ENCODE measurements at places on chromosomes 7 and 10.

- no peak for DNase-seq
These were observed 6.3 kb downstream of the TMEM243 start for GRCh38 chr7:87213252-87213651.

DNA sequence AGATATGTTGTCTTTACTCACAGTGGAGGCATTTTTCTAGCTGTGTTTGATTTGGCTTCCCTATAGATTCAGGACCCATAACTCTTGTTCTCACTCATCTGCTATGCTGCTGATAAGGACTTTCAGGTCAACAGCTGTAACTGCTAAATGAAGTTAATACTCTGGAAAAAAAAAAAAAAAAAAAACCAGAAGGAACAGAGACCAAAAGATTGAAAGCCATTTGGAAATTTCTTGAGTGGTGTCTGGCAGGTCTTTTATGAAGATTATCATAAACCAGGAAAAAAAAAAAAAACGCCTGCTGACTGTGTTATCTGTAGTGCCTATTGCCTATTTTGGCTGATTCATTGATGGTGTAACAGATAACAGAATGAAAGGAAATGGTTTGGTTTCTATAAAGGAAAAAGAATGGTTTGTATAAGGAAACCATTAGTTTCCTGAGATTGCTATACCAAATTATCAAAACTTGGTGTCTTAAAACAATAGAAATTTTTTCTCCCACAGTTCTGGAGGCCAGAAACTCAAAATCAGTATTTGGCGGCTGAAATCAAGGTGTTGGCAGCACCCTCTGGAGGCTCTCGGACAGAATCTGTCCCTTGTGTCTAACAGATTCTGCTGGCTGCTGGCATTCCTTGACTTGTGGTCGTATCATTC lies 60.5 kb upstream of the BET1 start:
- DNase-seq: peak; percentile 55

DNA sequence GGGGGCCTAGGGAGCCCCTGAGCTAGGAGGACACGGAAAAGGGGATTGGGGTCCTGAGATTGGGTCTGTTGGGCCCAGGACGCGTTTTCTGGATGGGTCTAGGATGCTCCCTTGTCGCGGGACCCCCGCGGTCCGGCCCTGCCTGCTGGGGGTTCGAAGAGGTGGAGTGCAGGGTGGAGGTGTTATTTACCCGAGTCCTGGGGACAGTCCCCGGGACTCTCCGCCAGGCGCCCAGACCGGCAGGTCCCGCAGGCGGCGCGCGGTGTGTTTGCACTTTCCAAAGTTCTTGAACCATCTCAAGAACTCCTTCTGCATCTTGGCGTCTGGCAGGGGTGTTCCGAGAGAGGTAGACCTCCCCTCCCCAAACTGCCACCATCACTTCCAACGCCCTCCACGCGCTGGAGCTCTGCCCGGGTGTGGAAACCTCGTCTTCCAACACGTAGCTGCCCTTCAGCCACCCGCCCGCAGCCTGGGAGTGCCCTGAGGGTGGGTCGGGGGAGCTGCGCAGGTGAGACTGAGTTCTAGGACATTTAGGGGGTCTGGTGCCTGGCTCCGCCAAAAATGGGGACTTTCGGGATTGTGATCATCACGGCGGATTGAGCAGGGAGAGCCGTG lies 569 bp downstream of the CAV1 start:
- no peak for DNase-seq

GRCh38 chr10:11193001-11193551 lies 175.4 kb downstream of the CELF2 start:
- no peak for DNase-seq

- no peak for DNase-seq
These were observed 86.2 kb downstream of the EBF3 start for GRCh38 chr10:129877773-129878371.

GRCh38 chr10:4569151-4569550 lies 256.9 kb upstream of the AKR1E2 start:
- DNase-seq: no peak

DNA sequence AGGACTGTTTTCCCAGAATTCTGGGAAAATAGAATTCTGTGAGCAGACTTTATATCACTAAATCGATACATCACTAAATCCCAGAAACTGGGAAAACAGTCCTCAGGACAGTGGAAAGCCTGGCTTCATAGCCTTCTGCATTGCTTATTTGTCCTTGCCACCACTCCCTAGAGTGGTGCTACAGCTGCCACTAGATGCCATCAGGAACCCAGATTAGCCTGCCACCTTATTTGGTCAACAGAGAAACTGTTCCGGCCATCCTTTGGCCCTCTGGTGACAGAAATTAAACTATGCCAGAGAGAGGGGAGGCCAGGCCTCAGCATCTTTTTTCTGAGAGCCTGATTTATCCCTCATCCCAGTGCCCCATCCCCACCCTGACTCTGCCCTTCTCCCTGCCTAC lies 19.6 kb upstream of the NFKB2 start:
- DNase-seq: no peak

DNA sequence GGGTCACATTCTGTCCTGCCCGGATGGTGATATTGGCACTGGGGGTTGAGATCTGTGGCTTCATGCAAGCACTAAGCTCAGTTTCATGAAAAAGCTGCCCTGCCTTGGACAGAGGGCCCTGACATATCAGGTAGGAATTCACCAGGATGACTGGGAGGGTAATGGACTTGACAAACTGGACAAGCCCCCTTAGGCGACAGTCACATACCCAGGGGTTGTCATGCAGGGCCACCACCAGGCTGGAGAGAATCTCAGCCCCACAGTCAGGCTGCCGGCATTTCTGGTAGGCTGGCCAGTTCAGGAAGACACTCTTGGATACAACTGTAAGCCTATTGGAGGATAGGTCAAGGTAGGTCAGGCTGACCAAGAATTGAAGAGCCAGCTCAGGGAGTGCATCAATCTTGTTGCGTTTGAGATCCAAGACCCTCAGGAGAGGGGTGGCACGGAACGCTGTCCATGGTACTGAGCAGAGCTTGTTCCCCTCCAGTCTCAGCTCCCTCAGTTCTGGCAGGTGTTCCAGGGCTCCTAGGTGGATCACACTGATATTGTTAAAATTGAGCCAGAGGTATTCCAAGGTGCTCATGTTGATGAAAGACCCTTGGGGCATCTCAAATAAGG lies 824 bp downstream of the LRIT2 start:
- DNase-seq: no peak

DNA sequence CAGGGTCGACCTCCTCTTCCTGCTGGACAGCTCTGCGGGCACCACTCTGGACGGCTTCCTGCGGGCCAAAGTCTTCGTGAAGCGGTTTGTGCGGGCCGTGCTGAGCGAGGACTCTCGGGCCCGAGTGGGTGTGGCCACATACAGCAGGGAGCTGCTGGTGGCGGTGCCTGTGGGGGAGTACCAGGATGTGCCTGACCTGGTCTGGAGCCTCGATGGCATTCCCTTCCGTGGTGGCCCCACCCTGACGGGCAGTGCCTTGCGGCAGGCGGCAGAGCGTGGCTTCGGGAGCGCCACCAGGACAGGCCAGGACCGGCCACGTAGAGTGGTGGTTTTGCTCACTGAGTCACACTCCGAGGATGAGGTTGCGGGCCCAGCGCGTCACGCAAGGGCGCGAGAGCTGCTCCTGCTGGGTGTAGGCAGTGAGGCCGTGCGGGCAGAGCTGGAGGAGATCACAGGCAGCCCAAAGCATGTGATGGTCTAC lies 46.9 kb downstream of the VWA2 start:
- no peak for DNase-seq

- DNase-seq: no peak
These were observed 521.4 kb downstream of the DNAJB9 start for GRCh38 chr7:109091042-109091441.
